ENCODE measurements at places on chromosomes 7 and 10. TPM values are rescaled to one million over a fixed set of nuclear protein-coding genes. Genes with fewer than 3 reads are reported as not detected.

Gene MOGAT3
- total RNA-seq, result not detected

Gene RBP4
- total RNA-seq, result not detected

Gene HSPB1
- 92.2 TPM for total RNA-seq

Gene SPDYE6
- total RNA-seq, result not detected

Gene FAM20C
- total RNA-seq, result not detected

Gene NAPEPLD
- 33.8 TPM for total RNA-seq

Gene PITX3
- not detected for total RNA-seq

Gene PNLIPRP2
- total RNA-seq, result 0.34 TPM

Gene FAM180A
- total RNA-seq, result 0.43 TPM

Gene AP1S1
- total RNA-seq, result 329 TPM

Gene MRC1
- total RNA-seq, result not detected

Gene ST7
- 92.5 TPM for total RNA-seq

Gene KIAA1549
- total RNA-seq, result 2.7 TPM

Gene GPR158
- 12.3 TPM for total RNA-seq

Gene HSPA14
- 28.2 TPM for total RNA-seq

Gene LRRN3
- total RNA-seq, result not detected

Gene SPACDR
- total RNA-seq, result not detected

Gene PLAC9
- not detected for total RNA-seq

Gene TEX47
- total RNA-seq, result not detected

Gene WDFY4
- not detected for total RNA-seq

Gene BEND7
- 5.2 TPM for total RNA-seq
